Endodermal cell (in vitro differentiated cells): ENCODE measurements at places on chromosomes 2 and 18.

- no peak for DNase-seq
Measured at GRCh38 chr2:236252602-236253001, 11.6 kb downstream of the ASB18 start.

GRCh38 chr2:214934006-214934405 is 124.5 kb upstream of the BARD1 start:
- DNase-seq = no peak

- DNase-seq = no peak
Measured at GRCh38 chr2:233690444-233690843, 2.2 kb upstream of the UGT1A6 start.

DNA sequence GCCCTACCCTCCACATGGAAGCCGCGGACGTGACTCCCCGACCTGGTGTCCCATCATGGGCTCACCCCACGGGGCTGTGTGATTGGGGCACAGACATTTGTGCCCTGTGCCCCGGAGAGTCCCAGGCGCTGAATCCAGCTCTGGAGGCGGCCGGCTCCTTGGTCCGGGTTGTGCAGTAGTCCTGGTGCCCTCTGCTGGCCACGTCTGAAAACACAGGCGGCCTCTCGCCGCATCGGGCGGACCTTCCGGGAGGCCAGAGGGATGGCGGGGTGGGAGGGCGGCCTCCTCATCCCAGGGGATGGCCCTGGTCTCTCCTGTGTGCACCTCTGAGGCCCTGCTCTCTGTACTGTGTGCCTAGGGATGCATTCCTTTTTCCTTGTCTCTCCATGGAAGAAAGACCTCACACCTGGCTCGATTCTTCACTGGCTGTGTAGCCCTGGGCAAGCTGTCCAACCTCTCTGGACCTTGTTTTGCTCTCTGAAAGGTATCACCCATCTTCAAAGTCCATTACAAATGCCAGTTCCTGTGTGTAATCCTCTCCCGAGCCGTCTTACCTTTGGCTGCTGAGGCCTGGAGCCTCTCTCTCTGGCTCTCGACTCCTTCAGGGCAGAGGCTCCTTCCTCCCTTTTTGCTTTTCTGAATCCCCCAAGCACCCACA is 27.6 kb downstream of the CELF4 start:
- DNase-seq = peak; percentile 97

DNA sequence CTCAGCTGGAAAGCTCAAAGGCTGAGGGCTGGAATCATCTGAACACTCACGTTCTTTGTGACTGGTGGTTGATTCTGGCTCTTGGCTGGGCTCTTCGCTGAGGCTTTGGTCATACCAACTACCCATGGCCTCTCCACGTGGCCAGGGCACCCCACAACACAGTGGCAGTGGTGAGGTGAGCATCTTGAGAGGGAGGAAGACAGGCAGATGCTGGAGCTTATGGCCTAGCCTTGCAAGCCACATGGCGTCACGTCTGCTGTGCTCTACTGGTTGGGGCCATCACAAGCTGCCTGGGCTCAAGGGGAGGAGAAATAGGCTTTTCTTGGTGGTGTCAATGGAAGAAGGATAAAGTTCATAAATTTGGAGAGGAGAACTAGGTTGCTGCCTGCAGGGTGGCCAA is 19.6 kb downstream of the LPIN1 start:
- DNase-seq = no peak

GRCh38 chr2:43220760-43221123 is 5.7 kb downstream of the ZFP36L2 start:
- DNase-seq = no peak

DNA sequence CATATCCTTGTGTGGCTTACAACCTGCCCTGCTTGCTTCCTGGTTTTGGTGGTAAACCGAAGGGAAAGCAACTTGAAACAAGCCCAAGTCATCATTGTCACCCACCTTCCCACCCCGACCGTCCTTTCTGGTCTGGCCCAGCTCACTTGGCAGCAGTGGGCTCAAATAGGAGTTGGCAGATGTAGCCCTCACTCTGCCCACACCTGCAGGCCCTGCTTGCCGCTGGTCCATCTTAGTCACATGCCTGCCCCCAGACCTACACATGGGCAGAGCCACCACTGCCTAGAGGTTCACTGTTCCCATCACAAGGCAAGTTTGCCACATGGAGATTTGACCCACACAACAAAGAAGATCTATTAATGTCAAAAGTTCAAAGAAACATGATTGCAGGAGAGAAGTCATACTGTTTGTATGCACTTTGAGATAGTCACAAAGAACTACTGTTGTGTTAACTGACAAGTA is 9.3 kb downstream of the EIPR1 start:
- DNase-seq = no peak

DNA sequence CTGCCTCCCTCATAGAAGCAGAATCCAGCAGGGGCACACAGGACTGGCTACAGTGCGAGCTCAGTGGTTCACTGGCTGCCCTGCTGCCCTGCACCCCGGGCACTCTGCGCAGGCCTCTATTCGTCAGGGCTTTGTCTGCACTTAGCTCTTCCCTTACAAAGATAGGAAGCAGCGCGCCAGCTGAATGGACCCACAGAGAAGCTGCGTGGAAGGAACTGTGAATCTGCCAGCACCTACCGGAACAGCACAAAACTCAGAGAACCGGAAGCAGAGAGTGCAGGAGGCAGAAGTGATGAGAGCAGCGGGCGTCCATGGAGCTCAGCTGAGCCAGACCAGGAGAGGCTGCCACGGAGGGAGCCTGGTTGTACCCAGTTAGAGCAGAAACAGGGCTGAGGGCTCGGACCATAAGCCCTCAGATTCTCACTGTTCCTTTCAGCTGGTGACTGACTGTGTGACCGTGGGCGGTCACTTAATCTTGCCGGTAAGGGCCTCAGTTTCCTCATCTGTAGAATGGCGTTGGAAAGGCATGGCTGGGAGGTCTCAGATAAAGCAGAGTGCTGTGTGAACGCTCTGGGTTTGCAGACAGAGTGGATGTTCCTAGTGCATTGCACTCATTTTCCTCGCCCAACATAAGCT is 23.1 kb upstream of the SLC66A3 start:
- DNase-seq = no peak

GRCh38 chr2:47437287-47437686 is 34.3 kb downstream of the MSH2 start:
- no peak for DNase-seq

- no peak for DNase-seq
Measured at GRCh38 chr2:233593201-233593600, 24.2 kb upstream of the UGT1A8 start.

DNA sequence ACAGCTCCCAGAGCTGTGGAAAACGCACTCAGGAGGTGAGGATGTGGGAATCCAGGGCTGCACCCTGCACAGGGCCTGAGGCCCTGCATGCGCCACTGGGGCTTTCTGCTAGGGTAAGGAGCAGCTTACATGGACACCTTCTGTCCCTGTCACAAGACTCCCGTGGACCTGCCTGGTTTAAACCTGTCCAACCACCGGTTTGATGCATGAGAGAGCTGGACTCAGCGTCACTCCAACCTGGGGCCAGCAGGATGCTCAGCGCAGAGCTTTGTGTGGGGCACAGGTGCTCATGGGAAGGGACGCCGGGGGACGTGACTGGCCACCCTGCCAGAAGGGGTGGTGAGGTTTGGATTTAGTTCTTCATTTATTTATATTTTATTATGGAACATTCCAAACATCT is 24.2 kb downstream of the SNORC start:
- DNase-seq = peak; percentile 35

DNA sequence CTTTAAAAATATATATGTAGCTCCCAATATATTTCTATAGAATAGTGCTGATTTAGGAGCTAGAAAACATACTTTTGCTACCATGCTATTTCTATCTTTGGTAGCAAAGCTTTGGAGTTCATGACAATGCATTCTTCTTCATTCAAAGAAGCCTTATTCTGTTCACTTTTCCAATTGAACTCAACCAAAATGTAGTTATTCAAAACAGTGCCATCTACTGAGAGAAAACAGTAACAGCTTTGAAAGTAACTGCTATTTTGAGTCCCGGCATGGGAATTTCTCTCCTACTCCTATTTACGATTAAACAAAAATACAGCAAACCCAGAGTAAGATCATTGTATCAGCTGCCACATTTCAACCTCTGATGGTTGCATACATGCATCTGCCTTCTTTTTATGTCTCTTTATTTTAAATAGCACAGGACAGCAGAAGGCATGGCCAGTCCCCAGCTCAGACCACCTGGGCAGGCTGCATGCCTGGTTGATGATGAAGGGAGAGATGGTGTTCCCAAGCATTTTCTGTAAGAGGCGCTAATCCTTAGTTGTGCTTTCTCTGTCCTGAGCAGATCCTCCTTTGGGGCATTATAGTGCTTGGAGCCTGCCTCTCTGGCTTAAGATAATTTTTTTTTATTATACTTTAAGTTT is 69.7 kb upstream of the SULT1C3 start:
- peak; percentile 65 for DNase-seq

DNA sequence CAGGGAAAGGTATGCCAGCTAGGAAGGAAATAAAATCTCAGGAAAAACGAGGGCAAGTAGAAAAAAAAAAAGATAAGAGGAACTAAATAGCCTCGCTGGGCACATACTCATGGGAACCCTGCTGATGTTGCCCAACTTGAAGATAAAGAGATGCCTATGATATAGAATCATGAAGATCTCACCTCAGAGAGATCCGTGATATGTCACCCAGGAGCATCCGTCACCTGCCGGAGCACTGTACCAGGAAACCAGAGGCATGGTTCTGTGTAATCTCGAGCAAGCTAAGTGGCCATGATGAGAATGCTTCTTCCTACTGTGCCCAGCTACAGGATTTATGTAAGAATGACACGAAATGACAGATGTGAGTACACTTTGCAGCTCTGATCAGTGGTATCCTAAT is 40.0 kb downstream of the CYP1B1 start:
- no peak for DNase-seq

DNA sequence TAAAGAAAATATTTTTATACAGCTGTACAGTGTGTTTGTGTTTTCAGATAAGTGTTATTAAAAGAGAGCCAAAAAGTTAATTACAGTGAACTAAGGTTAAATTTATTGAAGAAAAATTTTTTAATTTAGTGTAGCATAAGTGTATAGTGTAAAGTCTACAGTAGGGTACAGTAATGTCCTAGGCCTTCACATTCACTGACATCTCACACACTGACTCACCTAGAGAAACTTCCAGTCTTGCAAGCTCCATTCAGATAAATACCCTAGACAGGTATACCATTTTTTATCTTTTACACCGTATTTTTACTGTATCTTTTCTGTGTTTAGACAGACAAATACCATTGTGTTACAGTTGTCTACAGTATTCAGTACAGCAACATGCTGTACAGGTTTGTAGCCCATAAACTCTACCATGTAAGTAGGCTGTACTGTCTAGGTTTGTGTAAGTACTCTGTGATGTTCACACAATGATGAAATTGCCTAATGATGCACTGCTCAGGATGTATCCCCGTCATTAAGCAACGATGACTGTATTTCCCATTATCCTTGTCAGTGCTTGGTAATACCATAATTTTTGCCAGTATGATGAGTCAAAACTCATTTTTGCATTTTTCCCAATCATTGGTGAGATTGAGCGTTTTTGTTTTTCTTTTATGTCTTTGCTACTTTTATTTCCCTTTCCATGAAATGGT is 48.2 kb upstream of the B3GNT2 start:
- no peak for DNase-seq

DNA sequence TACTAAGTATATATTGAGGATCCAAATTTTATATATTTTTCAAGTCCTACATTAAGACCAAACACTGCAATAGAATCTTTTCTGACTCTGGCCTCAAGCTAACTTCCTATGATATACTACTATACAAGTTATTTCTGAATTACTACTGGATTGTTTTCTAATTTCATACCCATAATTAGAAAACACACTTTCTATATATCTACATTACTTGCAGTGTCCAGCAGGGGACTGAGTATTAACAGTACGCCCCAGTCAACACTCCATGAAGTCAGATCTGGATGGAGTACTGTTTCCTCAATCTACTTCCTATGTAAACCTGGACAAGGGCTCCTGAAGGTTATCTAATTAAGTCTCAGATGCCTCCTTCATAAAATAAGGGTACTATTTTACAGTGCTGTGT is 26.5 kb downstream of the RMP24 start:
- no peak for DNase-seq

DNA sequence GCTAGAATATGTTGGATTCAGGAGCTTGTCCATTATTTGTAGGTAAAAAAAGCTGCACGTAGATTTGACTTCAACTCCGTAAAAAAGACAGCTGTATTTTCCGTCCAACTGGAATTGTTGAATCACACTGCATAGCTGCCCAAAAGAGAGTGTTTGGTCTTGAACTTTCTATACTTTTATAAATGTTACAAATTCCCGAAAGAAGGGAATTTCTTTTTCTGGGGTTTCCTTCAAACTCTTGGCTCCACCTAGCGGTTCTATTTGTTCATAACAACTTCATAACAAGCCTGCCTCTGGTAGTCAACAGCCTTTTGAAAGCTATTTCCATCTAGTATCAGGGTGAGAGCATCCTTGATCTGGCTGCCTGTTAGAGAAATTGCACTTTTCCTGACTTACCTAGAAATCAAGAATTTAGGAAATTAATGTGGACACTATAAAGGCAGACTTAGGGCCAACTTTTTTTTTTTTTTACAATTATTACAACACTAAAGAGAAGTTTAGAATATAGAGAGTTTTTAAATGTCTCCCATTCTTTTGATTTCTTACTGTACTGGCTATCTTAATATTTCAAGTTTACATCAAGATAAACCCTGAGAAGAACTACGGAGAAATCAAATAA is 48.1 kb downstream of the TMEM185B start:
- DNase-seq = no peak

DNA sequence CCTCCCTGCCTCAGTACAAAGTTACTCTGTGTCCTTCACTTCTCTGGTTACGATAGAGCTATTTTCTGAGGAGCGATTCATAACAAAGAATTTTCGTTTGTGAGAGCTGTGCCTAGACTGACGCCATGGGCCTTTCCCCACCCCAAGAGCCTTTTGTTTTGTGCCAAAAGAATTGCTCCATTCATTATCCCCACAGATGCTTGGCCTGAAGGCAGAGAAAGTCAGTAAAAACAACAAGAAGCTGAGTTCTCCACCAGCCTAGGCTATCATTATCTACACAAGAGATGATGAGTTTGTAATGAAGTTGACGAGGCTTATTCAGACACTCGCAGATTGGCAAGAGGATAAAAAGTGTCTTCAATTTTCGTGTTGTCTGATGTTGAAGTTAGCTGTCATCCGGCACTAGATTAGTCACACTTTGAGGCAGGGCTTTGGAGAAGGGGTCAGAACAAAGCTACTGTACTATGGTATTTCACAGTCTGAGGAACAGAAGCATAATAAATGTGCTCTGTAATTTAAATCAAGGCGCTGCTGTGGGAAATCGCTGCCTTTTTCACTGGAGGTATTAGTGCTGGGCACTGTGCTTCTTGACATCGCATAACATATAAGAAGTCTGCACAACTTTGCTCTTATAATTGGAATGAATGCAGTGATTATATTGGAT is 278.4 kb upstream of the FIGN start:
- DNase-seq = no peak

GRCh38 chr2:25453199-25453905 is 111.6 kb upstream of the DNMT3A start:
- no peak for DNase-seq

DNA sequence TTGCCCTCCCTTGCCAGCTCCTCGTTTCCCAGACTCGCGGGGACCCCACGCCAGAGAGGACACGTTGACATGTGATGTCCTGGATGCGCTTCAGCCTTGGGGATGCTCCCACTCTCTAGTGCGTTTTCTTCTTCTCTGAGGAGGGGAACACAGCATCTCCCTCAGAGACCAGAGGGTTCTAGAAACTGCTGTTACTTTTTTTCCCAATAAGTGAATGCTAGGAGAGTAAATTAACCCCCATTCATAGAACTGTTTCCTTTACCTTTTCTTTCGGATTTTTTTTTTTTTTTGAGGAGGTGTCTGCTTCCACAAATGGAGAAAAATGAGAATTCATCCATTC is 370 bp upstream of the EFEMP1 start:
- no peak for DNase-seq

GRCh38 chr2:63008838-63009237 is 41.8 kb upstream of the OTX1 start:
- DNase-seq = no peak
